CD4-positive, alpha-beta T cell (primary cell): ENCODE measurements at places on chromosomes 2 and 18.

- no peak for DNase-seq
- no peaks in the 10 kb centered on the region for H3K27me3 ChIP-seq
- no peak overlapping the region for H3K4me3 ChIP-seq
- H3K4me1 ChIP-seq: peaks cover 16% of the 10 kb centered on the region
Measured at GRCh38 chr2:203704430-203704829, 2.0 kb upstream of the CD28 start.

DNA sequence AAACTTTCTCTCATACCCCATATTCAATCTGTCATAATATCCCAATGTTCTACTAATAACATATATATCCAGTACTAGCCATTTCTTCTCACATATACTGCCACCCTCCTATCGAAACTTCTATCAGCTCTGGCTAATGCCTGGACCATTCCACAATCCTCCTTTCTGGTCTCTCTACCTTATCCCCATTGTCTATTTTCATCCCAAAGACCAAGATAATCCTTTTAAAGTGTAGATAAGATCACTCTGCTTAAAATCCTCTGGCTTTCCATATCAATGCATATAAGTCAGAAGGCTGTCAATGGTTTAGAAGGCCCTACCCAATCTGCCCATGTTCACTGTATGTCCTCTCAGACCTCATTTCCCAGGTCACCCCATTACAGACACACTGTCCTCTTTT lies 229.6 kb downstream of the ZEB2 start:
- H3K36me3 ChIP-seq: no peaks in the 10 kb centered on the region
- no peak for DNase-seq
- H3K27me3 ChIP-seq: no peaks in the 10 kb centered on the region
- H3K4me1 ChIP-seq: no peaks in the 10 kb centered on the region
- H3K4me3 ChIP-seq: no peak overlapping the region
- H3K27ac ChIP-seq: no peak overlapping the region

DNA sequence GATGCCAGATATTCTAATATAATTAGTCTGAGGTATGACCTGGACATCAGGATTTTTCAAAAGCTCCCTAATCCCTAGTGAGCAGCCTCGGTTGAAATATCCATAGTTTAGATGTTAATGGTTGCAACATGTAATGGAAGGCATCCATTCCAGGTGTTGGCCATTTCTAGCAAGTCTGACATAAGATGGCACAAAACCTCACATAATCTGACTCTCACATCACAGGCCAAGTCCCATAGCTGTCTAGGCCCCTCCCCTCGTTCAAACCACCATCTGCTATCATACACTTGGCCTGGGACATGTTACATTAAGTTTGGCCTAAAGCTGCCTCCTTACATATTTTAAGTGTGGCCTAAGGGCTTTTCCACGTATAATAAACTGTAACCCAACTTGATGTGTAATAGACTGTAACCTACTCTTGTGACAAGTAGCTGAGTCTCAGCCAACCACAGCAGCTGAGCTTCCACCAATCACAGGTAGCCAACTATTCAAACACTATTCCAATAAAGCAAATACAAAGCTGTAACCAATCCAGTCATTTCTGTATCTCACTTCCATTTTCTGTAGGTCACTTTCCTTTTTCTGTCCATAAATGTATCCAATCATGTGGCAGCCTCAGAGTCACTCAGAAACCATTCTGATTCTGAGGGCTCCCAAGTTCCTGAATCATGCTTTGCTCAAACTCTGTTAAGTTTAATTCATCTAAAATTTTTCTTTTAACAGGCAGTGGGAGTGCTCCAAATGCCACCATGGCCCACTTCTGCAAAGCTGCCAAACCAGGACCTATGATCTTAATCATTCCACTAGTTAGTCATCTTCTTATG lies 59.4 kb downstream of the ADD2 start:
- no peak overlapping the region for H3K27ac ChIP-seq
- H3K27me3 ChIP-seq: no peaks in the 10 kb centered on the region
- no peak for DNase-seq
- H3K36me3 ChIP-seq: no peaks in the 10 kb centered on the region
- no peaks in the 10 kb centered on the region for H3K4me1 ChIP-seq
- H3K4me3 ChIP-seq: no peak overlapping the region

DNA sequence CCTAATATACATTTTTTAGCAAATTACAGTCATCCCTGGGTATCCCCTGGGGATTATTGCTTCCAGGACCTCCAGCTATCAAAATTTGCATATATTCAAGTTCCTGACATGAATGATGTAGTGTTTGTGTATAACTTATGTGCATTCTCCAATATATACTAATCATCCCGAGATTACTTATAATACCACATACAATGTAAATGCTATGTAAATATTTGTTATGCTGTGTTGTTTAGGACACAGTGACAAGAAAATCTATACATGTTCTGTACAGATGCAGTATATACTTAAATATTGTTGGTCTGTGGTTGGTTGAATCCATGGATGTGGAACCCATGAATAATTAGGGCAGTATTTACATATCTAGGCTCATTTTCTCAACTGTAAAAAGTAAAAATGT lies 1060.3 kb downstream of the DSC3 start:
- no peaks in the 10 kb centered on the region for H3K4me1 ChIP-seq
- no peaks in the 10 kb centered on the region for H3K36me3 ChIP-seq
- H3K4me3 ChIP-seq: no peak overlapping the region
- H3K27ac ChIP-seq: no peak overlapping the region

DNA sequence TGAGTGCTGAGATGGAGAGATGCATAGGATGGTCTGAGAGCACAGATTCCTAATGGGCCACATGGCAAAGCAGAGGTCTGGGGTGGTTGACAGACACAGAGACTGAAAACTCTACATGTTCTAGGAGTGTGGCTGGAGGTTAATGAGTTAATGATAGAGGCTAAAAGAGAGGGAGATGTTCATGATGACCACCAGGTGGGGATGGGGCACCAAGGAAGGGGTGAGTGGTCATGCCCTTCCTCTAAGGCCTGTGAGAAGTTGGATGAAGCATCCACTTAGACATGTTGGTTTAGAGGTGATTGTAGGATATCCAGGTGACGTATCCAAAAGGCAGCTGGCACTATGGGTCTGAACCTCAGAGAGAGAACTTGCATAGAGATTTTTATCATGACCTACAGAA lies 102.1 kb downstream of the LRP2 start:
- no peaks in the 10 kb centered on the region for H3K4me1 ChIP-seq
- H3K27me3 ChIP-seq: no peaks in the 10 kb centered on the region
- H3K27ac ChIP-seq: no peak overlapping the region
- no peak overlapping the region for H3K4me3 ChIP-seq
- no peak for DNase-seq

- no peak for DNase-seq
- no peaks in the 10 kb centered on the region for H3K36me3 ChIP-seq
Measured at GRCh38 chr2:67124531-67124930, 272.6 kb upstream of the ETAA1 start.

DNA sequence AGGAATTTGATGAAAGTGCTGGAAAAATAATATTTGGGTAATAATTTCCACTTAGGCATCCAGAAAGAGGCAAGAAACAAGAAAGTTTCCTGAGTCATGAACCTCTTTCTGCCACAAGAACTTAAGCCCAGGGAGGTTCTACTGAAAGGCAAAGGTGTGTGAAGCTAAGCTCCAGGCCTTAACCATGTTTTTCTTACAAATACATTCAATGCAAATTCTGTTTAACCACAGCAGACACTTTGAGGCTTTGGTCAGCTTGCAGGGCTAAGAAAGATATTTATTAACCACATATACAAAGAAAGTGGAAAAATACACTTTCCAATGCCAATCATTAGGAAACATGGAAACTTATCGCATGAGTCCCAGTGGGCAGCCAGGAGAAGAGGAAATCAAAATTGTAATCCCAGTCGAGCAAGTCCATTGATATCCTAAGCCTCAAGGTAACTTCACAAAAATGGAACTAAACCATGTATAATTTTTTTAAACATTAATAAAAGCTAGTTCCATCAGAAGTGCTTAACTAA lies 68.3 kb downstream of the PIEZO2 start:
- no peak overlapping the region for H3K27ac ChIP-seq
- no peak for DNase-seq
- no peak overlapping the region for H3K4me3 ChIP-seq
- no peaks in the 10 kb centered on the region for H3K4me1 ChIP-seq
- no peaks in the 10 kb centered on the region for H3K36me3 ChIP-seq
- H3K27me3 ChIP-seq: no peaks in the 10 kb centered on the region

GRCh38 chr18:63963615-63964256 lies 6.1 kb upstream of the SERPINB8 start:
- no peak overlapping the region for H3K27ac ChIP-seq
- H3K4me3 ChIP-seq: no peak overlapping the region
- peak; percentile 26 for DNase-seq
- no peaks in the 10 kb centered on the region for H3K4me1 ChIP-seq
- H3K36me3 ChIP-seq: no peaks in the 10 kb centered on the region
- H3K27me3 ChIP-seq: no peaks in the 10 kb centered on the region

DNA sequence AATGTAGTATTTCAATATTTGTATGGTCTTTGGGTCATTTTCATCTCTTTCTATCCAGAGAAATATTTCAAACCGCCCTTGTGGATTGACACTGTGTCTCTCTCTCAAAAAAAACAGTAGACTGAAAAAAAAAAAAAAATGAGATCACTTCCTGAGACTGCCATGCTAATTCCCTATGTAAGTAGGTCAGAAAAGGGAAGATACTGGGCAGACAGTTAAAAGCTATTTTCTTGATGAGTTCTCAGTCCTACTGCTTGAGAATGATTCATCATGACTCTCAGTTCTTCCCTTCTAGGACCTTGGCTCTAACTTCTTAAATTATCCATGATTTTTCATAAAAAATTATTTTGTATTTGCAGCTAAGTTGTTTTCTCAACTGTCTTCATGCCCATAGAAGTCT lies 672.3 kb upstream of the REG3G start:
- no peak for DNase-seq
- H3K27me3 ChIP-seq: no peaks in the 10 kb centered on the region
- no peaks in the 10 kb centered on the region for H3K36me3 ChIP-seq
- no peak overlapping the region for H3K27ac ChIP-seq

DNA sequence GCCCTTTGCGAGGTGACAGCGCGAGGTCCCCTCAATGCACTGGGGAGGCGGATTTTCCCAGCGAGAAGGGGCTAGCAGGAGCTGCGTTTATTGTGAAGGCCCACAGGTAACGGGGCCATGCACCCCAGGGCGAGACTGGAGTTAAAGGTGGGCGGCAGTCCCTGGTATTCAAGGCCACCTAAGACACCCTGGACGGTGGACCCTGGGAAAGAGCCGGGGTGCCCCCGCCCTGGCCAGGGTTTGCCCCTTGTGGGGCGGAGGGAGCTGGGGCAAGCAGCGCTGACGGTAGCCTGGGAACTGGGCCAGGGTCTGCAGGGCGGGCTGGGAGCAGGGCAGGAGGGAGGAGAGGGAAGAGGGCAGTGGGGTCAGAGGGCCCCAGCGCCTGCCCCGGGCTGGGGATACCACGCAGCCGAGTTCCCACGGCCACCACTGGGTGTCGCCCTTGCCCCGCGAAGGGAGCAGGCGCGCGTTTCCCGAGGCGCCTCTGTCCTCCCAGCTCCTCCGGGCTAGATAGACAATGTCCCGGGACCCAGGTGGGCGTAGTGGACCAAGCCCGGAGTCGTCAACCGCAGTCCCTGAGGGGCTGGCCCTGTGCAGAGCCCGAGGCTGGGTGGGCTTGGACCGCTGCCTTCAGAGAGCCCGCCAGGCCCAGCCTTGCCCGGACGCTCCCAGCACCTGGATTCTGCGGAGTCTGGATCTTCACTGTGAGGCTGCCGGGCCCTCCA lies 80.2 kb downstream of the SMAD4 start:
- no peaks in the 10 kb centered on the region for H3K27me3 ChIP-seq
- no peaks in the 10 kb centered on the region for H3K36me3 ChIP-seq
- peak; percentile 50 for DNase-seq
- H3K4me3 ChIP-seq: no peak overlapping the region
- no peak overlapping the region for H3K27ac ChIP-seq

DNA sequence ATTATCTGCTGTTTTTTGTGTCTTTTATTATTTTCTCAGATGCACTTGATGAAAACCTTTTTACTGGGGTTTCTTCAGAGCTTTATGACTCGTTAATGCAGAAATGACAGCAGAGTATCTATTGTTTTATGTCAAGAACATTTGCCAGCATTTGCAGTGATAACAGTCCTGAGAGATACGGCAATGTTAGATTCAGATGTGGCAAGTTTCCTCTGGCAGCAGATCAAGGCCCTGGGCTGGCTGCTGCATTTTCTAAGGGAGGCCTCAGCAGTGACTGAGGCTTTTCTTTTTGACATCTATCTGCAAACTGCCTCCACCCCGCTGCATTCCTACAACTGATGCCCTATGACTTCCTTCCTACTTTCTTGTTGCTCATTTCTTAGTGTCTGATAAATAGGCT lies 40.2 kb downstream of the EFEMP1 start:
- no peaks in the 10 kb centered on the region for H3K4me1 ChIP-seq
- no peak for DNase-seq
- H3K27ac ChIP-seq: no peak overlapping the region
